NCI-H524 (cell line): ENCODE measurements at places on chromosomes 4 and X.

- peak; percentile 73 for DNase-seq
Measured at GRCh38 chr4:73573794-73574528, 46.3 kb downstream of the RASSF6 start.

DNA sequence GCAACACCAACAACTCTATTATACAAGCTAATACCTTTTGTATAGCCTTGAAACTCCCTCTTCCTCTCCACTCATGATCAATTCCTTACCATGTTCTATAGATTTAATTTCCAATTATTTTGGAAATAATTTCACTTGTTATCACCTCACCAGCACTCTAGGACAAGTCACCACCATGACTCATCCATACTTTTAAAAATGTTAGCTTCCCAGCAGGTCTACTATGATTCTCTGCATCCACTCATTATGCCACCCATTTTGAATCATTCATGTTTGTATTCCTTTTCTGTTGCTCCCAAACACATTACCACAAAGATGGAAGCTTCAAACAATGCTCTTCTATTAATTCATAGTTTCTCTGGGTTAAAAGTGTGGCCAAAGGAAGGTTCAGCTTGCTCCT lies 469.6 kb downstream of the PDGFC start:
- no peak for DNase-seq

- DNase-seq, result no peak
Measured at GRCh38 chrX:63250253-63250868, 100.8 kb downstream of the SPIN4 start.

GRCh38 chr4:110638089-110638746 lies 15.3 kb upstream of the PITX2 start:
- no peak for DNase-seq

GRCh38 chr4:111562826-111563225 lies 582.4 kb upstream of the FAM241A start:
- no peak for DNase-seq
